Cardiac muscle cell (in vitro differentiated cells and primary cell): ENCODE measurements at places on chromosomes 11 and 22. TPM values are rescaled to one million over a fixed set of nuclear protein-coding genes. Genes with fewer than 3 reads are reported as not detected.

Gene SLC36A4
- 56.8 and 71.2 TPM in 2 replicates for polyA plus RNA-seq

Gene OR2D2
- not detected in 2 replicates for polyA plus RNA-seq

Gene OOSP3
- polyA plus RNA-seq: not detected in 2 replicates

Gene SUSD2
- 1.8 and 2.2 TPM in 2 replicates for polyA plus RNA-seq

Gene BCO2
- 69.4 and 81.1 TPM in 2 replicates for polyA plus RNA-seq

Gene ZNF280B
- polyA plus RNA-seq: 1.9 and 2.5 TPM in 2 replicates

Gene CD151
- polyA plus RNA-seq: 210 and 290 TPM in 2 replicates
